Activated CD4-positive, alpha-beta T cell treated with anti-CD3 and anti-CD28 coated beads, Interleukin-2, amount 50 U/mL, for 1 hour (primary cell): ENCODE measurements at places on chromosomes 1 and 21.

GRCh38 chr1:15155888-15156741 lies 2.6 kb downstream of the TMEM51 start:
- no peak for DNase-seq

GRCh38 chr1:15106608-15107007 lies 46.9 kb upstream of the TMEM51 start:
- no peak for DNase-seq

- DNase-seq = no peak
Observed at GRCh38 chr1:228798548-228798947, 63.3 kb downstream of the RHOU start.

DNA sequence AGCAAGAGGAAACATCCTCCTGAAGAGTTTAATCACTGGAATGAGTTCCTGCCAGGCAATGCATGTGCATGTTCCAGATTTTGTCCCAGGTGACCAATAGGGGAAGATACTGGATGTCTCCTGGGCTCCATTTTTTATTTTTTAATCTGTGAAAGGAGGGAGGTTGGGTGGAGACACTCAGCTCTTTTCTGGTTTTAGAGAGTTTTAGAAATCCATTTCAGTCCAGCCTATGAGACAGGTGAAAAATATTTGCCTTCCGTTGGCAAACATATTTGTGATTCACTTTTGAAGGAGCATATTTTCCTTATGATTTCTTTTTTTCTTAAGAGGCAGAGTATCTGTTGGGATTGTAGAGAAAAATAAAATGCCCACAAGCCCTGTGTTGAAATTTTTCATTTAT lies 70.7 kb downstream of the ABCA4 start:
- no peak for DNase-seq

- DNase-seq = no peak
Observed at GRCh38 chr1:99784143-99784542, 17.7 kb upstream of the FRRS1 start.
